ENCODE measurements at places on chromosomes 7 and 10.
A peak's percentile ranks its signal among the peaks of the same experiment; 100 is the strongest.

- no peaks in the 10 kb centered on the region for H3K4me1 ChIP-seq
- H3K4me3 ChIP-seq = no peak overlapping the region
- H3K27ac ChIP-seq = no peak overlapping the region
- H3K27me3 ChIP-seq = no peaks in the 10 kb centered on the region
- H3K36me3 ChIP-seq = no peaks in the 10 kb centered on the region
- DNase-seq = no peak
Measured at GRCh38 chr10:130196511-130197487, 60.6 kb downstream of the GLRX3 start.

- H3K4me3 ChIP-seq = peak within 1 kb of the TSS; percentile 99
- H3K4me1 ChIP-seq = peaks cover 23% of the 10 kb centered on the region
- no peaks in the 10 kb centered on the region for H3K36me3 ChIP-seq
- H3K27ac ChIP-seq = peak within 1 kb of the TSS; percentile 96
- no peaks in the 10 kb centered on the region for H3K27me3 ChIP-seq
Measured at GRCh38 chr7:82443547-82444219, at the start of gene CACNA2D1. Gene CACNA2D1 (minus strand): TSS chr7:82443777.

- DNase-seq = no peak
- H3K4me3 ChIP-seq = no peak overlapping the region
- H3K27ac ChIP-seq = no peak overlapping the region
- no peaks in the 10 kb centered on the region for H3K4me1 ChIP-seq
Measured at GRCh38 chr10:36989233-36989632, 136.2 kb upstream of the ANKRD30A start.

DNA sequence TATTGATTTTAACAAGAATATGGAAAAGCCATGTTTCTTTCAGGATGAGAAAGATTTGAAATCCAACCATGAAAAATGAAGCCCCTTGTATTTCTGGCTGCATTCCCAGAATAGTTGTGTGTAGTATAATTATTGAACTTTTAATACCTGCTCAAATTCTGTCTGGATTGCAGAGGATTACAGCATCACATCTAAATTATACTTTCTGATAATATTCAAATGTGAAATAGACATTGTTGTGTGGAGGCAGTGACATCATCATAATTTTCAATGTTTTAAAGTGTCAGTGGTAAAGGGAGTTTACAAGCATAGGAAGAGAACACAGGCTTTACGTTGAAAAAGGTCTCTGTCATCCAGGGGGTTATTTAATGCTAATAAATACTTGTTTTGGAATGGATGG is 93.4 kb downstream of the POLL start:
- H3K27ac ChIP-seq = no peak overlapping the region
- no peaks in the 10 kb centered on the region for H3K36me3 ChIP-seq
- no peaks in the 10 kb centered on the region for H3K4me1 ChIP-seq
- H3K4me3 ChIP-seq = no peak overlapping the region
- DNase-seq = no peak
- no peaks in the 10 kb centered on the region for H3K27me3 ChIP-seq

DNA sequence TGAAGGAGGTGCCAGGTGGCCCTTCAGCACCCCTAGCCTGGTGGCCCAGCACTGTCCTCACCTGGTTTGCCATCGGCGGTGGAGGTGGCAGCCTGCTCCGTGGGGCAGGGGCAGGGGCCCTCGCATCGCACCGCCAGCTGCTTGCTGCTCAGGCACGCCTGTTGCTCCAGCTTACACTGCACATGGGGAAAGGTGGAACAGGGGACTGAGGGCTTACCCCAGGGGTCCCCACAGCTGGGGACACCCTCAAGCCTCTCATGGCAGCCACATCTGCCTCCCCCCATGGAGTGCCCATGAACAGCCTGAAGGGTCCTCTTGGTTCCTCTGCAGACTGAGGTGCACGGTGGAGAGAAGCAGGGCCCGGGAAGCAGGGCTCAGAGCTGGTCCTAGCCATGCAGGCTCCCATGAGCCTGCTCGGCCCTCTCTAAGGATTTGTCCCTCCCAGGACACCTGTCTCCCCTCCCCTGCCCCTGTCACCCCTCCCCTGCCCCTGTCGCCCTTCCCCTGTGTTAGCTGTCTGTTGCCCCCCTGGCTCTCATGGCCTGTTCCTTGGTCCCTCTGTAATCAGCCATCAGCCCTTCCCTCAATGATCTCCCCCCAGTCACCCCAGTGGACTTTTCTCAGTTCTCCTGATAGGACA is 20.1 kb downstream of the SPOCK2 start:
- no peaks in the 10 kb centered on the region for H3K27me3 ChIP-seq
- no peaks in the 10 kb centered on the region for H3K4me1 ChIP-seq
- no peak overlapping the region for H3K4me3 ChIP-seq
- H3K27ac ChIP-seq = no peak overlapping the region
- H3K36me3 ChIP-seq = peaks cover 4% of the 10 kb centered on the region

DNA sequence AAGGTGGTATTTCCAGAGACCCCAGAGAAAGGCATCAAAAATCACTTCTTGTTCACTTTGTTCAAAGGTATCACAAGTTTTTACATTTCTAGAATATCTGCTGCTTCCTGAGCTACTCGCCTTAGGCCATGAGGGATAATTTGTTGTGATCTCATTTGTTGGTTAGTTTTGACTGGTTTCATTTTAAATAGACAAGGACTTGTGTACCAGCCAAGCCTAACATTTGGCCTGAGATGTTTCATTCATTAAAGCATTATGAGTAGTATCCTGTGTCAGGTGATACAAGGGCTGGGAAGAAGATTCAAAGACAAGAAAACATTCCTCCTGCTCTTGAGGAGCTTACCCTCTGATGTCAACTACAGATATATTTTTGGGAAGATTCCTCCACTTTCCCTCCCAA is 170.3 kb upstream of the FAM171A1 start:
- H3K4me3 ChIP-seq = no peak overlapping the region
- H3K27ac ChIP-seq = no peak overlapping the region
- H3K4me1 ChIP-seq = no peaks in the 10 kb centered on the region
- H3K27me3 ChIP-seq = no peaks in the 10 kb centered on the region
- peaks cover 5% of the 10 kb centered on the region for H3K36me3 ChIP-seq

DNA sequence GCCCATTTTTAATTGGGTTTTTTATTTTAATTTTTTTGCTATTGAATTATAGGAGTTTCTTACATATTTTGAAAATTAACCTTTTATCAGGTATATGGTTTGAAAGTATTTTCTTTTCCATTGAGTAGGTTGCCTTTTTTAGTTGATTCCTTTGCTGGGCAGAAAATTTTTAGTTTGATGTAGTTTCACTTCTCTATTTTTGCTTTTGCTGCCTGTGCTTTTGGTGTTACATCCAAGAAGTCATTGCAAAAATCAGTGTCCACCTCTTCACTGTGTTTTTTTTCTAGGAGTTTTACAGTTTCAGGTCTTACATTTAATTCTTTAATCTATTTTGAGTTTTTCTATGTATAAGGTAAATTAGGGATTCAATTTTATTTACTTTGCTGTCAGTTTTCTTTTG is 129.8 kb upstream of the FERD3L start:
- no peaks in the 10 kb centered on the region for H3K27me3 ChIP-seq
- H3K36me3 ChIP-seq = no peaks in the 10 kb centered on the region
- no peaks in the 10 kb centered on the region for H3K4me1 ChIP-seq
- H3K4me3 ChIP-seq = no peak overlapping the region

- peaks cover 18% of the 10 kb centered on the region for H3K4me1 ChIP-seq
- DNase-seq = no peak
- no peaks in the 10 kb centered on the region for H3K36me3 ChIP-seq
Measured at GRCh38 chr10:97547271-97547600, 25.3 kb upstream of the ANKRD2 start.

GRCh38 chr10:412109-412508 is 276.9 kb downstream of the ZMYND11 start:
- H3K27me3 ChIP-seq = no peaks in the 10 kb centered on the region
- H3K36me3 ChIP-seq = peaks cover 48% of the 10 kb centered on the region
- no peak for DNase-seq
- H3K4me3 ChIP-seq = no peak overlapping the region
- no peak overlapping the region for H3K27ac ChIP-seq

DNA sequence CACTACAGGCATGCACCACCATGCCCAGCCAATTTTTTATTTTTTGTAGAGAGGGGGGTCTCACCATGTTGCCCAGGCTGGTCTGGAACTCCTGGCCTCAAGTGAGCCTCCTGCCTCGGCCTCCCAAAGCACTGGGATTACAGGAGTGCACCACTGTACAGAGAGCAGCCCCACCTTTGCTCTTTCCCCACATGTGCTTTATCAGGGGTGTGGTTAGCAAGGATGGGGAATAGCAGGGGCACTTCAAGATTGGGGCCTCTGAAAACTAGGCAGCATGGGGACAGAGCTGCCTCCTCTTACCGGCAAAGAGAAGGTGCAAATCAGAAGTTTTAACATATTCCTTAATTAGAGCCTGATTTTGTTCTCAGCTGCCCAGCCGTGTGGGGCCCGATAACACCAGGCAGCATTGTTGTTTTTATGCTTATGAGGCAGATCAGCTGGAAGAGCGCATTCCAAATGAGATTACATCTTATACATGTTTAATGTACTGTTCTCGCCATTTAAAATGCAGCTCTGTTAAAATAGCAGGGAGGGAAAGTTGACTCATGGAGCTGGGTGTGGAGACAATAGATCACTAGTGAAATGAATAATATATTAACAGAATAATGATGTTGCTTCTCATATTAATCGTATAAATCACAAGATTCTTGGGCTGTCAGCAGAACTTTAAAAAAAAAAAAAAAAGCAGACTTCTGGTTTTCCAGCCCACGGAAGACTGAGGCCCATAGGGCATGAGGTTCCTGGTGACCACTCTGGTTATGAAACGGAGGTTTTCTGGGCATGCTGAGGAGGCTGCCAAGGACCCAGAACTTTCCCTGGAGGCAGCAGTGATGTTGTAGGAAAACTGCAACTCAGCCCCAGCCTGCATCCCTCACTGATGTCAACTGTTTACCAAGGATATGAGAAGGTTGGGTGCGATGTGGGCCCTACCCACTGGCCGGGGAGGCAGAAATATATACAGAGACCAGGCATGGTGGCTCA is 62.5 kb downstream of the TMEM130 start:
- no peaks in the 10 kb centered on the region for H3K27me3 ChIP-seq
- no peaks in the 10 kb centered on the region for H3K4me1 ChIP-seq
- H3K4me3 ChIP-seq = no peak overlapping the region

DNA sequence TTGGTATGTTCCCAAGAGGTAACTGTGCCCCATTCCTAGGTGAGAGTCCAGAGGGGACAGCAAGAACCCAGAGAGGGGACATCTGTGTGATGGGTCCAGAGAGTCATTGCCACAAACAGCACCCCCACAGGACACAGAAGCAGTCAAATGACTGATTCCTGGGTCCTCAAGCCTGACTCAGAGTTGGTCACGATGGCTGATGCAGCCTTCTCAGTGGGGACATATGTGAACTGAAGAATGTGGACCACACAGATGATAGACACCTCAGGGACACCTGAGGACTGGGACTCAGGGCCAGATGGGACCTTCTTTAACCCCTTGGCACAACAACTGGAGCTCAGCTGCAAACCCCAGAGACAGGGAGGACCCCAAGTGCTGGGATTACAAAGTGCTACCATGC is 96.5 kb downstream of the STRA8 start:
- no peak overlapping the region for H3K27ac ChIP-seq
- no peaks in the 10 kb centered on the region for H3K4me1 ChIP-seq
- no peaks in the 10 kb centered on the region for H3K36me3 ChIP-seq
- no peaks in the 10 kb centered on the region for H3K27me3 ChIP-seq

GRCh38 chr10:56116684-56117083 is 244.4 kb downstream of the ZWINT start:
- no peaks in the 10 kb centered on the region for H3K27me3 ChIP-seq
- no peaks in the 10 kb centered on the region for H3K4me1 ChIP-seq
- H3K4me3 ChIP-seq = no peak overlapping the region
- H3K27ac ChIP-seq = no peak overlapping the region

GRCh38 chr10:65235266-65235665 is 1690.6 kb upstream of the LRRTM3 start:
- H3K27ac ChIP-seq = no peak overlapping the region
- H3K4me3 ChIP-seq = no peak overlapping the region
- no peaks in the 10 kb centered on the region for H3K27me3 ChIP-seq
- DNase-seq = no peak

DNA sequence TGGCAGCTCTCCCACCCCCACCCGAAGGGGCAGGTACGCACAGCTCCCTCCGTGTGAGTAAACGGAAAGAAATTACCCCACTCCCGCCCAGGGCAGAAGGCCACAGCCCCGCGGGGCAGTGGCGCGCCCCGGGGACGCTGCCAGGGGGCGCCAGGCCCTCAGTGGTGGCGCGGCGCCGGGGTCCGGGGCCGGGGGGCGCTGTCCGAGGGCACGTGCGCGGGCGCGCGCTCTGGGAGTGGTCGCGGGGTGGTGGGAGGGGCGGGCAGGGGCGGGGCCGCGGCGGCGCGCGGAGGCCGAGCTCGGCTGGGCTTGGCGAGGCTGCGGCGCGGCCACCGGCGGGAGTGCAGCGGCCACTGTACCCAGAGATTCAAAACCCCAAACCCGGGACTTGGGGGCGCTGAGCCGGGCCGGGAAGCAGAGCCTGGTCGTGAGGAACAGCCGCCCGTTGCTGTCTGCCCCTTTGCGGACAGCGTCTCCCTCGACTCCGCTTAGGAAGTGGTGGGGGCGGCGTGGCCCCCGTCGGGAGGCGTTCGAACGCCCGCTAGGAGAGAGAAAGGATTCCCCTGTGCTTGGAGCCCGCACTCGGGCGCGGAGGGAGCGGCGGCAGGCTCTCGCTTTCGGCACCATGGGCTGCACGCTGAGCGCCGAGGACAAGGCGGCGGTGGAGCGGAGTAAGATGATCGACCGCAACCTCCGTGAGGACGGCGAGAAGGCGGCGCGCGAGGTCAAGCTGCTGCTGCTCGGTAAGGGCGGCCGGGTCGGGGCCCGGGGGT is at the start of gene GNAI1:
Gene GNAI1, plus strand, starts transcription at position 296 of the 773 bp plus-strand sequence. Its CDS starts 330 bp downstream, at position 626.
- peak within 1 kb of the TSS; percentile 95 for H3K4me3 ChIP-seq
- H3K27ac ChIP-seq = peak within 1 kb of the TSS; percentile 98
- no peaks in the 10 kb centered on the region for H3K27me3 ChIP-seq

- H3K36me3 ChIP-seq = peaks cover 19% of the 10 kb centered on the region
- no peak overlapping the region for H3K4me3 ChIP-seq
- DNase-seq = no peak
Measured at GRCh38 chr7:139192014-139192706, 38.9 kb upstream of the UBN2 start.

DNA sequence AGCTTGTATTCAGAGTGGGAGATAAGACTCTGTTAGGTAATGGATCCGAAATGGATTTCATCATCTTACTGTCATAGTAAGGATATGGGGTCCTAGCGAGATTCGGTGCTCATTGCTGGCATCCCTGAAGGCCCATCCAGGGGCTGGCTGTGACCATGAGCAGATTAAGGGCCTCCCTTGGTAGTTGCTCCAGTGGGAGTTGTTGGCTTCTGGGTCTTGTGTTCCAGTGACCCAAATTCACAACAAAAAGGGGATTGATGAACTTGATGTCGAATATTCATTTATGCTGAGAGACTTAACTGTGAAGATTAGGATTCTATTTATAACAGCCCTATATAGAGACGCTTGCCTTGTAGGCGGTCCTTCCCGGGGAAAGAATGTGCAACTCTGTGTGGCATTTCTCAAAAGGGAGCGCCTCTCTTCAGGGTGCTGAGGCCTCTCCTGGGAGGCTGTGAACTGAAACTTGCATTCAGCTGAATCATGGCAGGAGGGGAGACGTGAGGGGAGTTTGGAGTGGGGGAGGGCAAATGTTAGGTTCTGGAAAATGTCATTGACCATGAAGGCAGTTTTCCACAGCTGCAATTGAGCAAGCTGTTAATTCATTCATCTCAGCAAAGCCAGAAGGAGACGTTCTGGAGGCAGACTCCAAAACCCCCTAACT is 233.1 kb upstream of the FZD8 start:
- peak overlapping the region; percentile 12 for H3K27ac ChIP-seq
- H3K27me3 ChIP-seq = no peaks in the 10 kb centered on the region
- peaks cover 12% of the 10 kb centered on the region for H3K4me1 ChIP-seq
- DNase-seq = no peak
- no peaks in the 10 kb centered on the region for H3K36me3 ChIP-seq
- no peak overlapping the region for H3K4me3 ChIP-seq

GRCh38 chr10:84659497-84660439 is 331.4 kb downstream of the CCSER2 start:
- no peak for DNase-seq
- no peak overlapping the region for H3K4me3 ChIP-seq
- no peaks in the 10 kb centered on the region for H3K4me1 ChIP-seq
- H3K27me3 ChIP-seq = no peaks in the 10 kb centered on the region
- H3K36me3 ChIP-seq = no peaks in the 10 kb centered on the region
- no peak overlapping the region for H3K27ac ChIP-seq

All from tibial artery (tissue), 4 donors.